ENCODE measurements at places on chromosomes 6 and 20.

DNA sequence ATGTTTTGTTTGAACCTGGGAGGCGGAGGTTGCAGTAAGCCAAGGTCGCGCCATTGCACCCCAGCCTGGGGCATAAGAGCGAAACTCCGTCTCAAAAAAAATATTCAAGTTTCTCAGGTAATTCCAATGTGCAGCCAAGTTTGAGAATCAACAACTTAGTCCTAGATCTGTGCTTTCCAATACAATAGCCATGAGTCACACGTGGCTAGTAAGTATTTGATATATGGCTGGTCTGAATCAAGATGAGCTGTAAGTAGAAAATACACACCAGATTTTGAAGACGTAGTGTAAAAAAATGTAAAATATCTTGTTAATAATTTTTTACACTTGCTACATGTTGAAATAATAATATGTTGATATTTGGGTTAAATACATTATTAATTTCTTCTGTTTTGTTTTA is 35.0 kb upstream of the BTBD3 start:
- DNase-seq, result no peak

DNA sequence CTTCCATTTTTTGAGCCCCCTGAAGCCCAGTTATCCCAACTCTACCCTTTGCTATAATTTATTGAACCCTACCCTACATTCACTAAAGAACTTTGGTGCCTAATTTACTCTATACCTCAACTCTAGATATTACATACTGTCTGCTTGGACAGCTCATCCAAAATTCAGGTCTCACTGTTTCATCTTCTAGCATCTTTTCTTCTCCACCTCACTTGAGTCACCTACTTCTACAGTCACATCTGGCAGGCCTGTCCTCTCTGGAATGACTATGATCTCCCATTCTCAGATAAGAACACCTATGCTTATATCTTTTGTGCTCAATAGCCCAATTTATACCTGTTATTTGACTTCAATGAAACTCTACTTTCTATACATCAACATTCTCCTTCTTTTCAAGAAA is 58.0 kb downstream of the SHPRH start:
- no peak for DNase-seq

GRCh38 chr6:64691064-64691463 is 1016.0 kb downstream of the EYS start:
- DNase-seq, result no peak

GRCh38 chr20:62570897-62571668 is 71.2 kb upstream of the SLCO4A1 start:
- no peak for DNase-seq

DNA sequence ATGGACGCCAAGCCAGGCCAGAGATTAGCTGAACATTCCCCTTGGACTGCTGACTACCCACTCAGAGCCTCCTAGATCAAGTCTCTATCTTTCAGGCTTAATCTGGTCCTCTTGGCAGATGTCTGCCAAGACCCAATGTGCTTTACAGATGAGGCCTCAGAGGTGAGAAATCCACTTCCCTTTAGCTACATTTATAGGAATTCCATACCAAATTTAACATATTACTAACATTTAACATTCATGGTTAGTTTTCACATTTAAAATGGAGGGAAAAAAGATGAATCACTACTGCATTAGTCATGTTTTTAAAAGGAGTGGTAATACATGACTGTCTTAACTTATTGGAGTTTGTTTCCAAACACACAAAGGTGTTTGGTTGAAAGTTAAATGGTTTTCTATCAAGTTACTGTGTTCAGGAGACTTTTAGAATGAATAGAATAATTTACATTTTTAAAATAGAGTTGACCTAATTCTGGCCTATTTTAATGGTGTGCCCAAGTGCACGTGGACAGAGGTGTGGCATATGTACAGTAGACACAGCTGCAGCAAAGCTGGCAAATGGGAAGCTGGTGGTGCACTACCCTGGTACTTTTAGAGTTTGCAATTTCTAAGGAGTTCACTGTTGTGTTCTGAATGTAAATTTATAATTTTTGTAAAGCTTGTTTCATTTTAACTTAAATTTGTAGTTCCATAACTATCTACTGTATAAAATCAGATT is 41.9 kb upstream of the CALHM6 start:
- DNase-seq, result no peak

GRCh38 chr20:38724626-38725147 is 401 bp downstream of the SLC32A1 start:
- DNase-seq, result no peak

GRCh38 chr20:53935344-53936084 is 134.9 kb downstream of the BCAS1 start:
- no peak for DNase-seq

- no peak for DNase-seq
These were observed 127.2 kb downstream of the MTHFD1L start for GRCh38 chr6:150992703-150993102.

GRCh38 chr20:45890077-45890984 is 677 bp downstream of the NEURL2 start:
- no peak for DNase-seq

- DNase-seq, result no peak
These were observed 2.0 kb upstream of the SPACA1 start for GRCh38 chr6:88045521-88046136.

- no peak for DNase-seq
These were observed 20.6 kb downstream of the MYH7B start for GRCh38 chr20:34976286-34976685.

- no peak for DNase-seq
These were observed 53.2 kb downstream of the RFPL4B start for GRCh38 chr6:112400282-112400681.
